ENCODE measurements at places on chromosomes 6 and 20. TPM values are rescaled to one million over a fixed set of nuclear protein-coding genes. Genes with fewer than 3 reads are reported as not detected.

Gene SLC35D3
- not detected for total RNA-seq

DNA sequence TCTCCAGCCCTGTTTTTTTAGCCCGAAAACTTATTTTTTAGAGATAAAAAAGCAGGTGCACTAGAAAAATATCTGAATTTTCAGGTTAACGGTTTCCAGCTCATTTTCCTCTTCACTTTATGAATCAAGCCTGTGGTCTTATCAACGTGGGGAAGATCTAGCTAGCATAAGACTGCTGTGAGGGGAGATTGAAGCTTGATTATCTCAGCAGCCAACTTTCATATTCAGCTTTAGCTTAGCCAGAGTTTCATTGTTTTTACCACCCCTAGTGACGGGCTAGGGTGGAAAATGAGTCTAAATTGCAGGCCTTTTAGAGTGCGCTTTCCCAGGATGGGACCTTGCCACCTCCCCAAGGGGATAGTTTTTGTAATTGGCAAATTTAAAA lies 11.9 kb upstream of the RBM38 start:
- no peak overlapping the region for H3K4me3 ChIP-seq
- no peaks in the 10 kb centered on the region for H3K27me3 ChIP-seq
- H3K4me1 ChIP-seq: peaks cover 28% of the 10 kb centered on the region
- no peak overlapping the region for H3K27ac ChIP-seq
- no peak for DNase-seq

Gene RPP40
- total RNA-seq: 2.8 TPM

DNA sequence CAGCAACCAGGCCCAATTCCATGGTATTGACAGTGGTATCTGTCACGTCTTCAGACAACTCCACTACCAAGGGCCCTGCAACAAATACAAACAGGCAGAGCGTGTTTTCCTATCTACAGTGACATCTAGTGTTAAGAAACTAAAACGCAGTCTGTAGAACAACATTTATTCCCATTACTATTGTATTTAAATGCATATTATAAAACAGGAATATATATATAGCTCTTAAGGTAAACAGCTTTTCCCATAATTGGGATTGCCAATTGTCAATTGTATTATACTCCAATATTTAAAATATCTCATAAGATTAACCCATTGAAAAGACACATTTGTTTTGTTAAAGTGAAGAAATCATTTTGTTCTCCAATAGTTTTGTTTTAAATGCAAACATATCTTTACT lies 97.2 kb downstream of the KIF16B start:
- no peaks in the 10 kb centered on the region for H3K36me3 ChIP-seq
- DNase-seq: no peak
- H3K4me1 ChIP-seq: no peaks in the 10 kb centered on the region
- H3K27me3 ChIP-seq: no peaks in the 10 kb centered on the region

Gene TBP
- total RNA-seq: 12.4 TPM

- no peaks in the 10 kb centered on the region for H3K4me1 ChIP-seq
- H3K27me3 ChIP-seq: no peaks in the 10 kb centered on the region
- H3K4me3 ChIP-seq: no peak overlapping the region
- DNase-seq: no peak
- no peak overlapping the region for H3K27ac ChIP-seq
- no peaks in the 10 kb centered on the region for H3K36me3 ChIP-seq
Observed at GRCh38 chr6:123323452-123324329, 313.1 kb downstream of the TRDN start.

Gene EPB41L2
- total RNA-seq: 13.8 TPM

Gene MCHR2
- total RNA-seq: not detected

Gene NOTCH4
- total RNA-seq: 1.7 TPM

DNA sequence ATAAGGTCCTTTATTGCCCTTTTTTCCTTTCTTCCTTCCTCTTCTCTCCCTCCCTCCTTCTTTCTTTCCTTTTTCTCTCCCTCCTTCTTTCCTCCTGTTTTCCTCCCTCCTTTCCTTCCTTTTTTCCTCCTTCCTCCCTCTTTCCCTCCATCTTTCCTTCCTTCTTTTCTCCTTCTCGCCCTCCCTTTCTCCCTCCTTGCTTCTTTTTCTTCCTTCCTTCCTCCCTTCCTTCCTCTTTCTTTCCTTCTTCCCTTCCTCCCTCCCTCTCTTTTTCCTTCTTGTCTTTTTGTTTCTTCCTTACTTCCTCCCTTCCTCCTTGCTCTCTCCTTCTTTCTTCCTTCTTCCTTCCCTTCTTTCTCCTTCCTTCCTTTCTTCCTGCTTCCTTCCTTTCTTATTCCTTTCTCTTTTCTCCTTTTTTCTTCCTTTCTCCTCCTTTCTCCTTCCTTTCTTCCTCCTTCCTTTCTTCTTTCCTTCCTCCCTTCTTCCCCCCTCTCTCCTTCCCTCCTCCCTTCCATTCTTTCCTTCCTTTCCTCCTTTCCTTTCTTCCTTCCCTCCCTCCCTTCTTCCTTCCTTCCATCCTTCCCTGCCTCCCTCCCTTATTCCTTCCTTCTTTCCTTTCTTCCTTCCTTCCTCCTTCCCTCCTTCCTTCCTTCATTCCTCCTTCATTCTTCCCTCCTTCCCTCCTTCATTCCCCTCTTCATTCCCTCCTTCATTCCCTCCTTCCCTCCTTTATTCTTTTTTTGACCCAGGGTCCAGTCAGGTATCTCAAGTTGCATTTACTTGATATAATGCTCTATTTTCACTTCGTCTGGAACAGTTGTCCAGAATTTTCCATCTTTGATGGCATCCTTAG lies 11.7 kb upstream of the PHIP start:
- H3K27me3 ChIP-seq: no peaks in the 10 kb centered on the region
- DNase-seq: no peak

DNA sequence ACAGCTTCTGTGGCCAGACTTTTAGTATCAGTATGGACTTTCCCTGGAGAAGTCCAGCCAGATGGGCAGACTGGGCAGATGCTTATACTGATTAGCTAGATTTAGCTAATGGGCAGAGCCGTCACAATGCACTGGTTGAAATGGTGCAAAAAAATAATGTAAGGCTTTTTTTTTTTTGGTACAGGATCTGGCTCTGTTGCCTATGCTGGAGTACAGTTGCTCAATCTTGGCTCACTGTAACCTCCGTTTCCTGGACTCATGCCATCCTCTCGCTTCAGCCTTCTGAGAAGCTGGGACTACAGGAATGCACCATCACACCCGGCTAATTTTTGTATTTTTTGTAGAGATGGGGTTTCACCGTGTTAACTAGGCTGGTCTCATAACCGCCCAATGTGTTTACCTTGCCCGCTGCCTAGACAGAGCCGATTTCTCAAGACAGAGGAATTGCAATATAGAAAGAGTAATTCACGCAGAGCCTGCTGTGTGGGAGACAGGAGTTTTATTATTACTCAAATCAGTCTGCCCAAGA lies 16.4 kb upstream of the KIFC1 start:
- DNase-seq: no peak
- no peaks in the 10 kb centered on the region for H3K36me3 ChIP-seq
- no peak overlapping the region for H3K4me3 ChIP-seq
- peak overlapping the region; percentile 27 for H3K27ac ChIP-seq
- H3K4me1 ChIP-seq: no peaks in the 10 kb centered on the region

DNA sequence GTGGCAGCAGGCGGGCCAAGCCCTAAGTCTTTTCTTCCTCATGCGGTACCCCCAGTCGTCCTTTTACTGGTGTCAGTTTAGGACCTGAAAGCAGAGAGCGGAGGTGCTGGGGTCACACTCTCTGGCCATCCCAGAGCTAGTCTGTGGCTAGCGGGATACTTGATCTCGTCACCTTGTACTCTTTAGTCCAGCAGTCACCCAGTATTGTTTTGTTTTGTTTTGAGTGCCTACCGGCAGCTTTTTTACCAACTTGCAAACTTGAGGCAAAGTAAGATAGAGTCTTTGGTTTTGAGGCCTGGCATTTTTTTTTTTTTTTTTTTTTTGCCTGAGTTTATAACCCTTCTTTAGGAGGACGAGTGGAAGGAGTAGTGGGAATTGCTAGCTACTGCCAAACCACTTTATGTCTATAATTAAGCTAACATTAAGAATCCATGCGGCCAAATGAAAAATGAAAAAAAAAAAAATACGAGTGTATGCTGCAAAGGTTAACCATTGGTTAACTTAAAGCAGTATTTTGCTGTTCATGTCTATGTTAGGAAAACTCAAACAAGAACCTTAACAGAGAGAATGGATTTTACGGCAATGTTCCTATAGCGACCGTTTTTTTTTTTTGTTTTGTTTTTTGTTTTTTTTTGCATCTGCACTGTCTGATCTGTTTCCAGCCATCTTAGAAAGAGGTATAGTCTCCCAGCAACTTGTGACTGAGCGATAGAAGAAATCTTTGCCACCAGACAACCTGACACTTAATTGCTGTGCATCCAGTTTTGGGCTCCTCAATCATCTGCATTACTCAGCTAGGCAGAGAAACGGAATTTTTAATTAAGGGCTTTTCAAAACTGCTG lies 56.9 kb downstream of the FAM217A start:
- H3K36me3 ChIP-seq: no peaks in the 10 kb centered on the region
- peaks cover 42% of the 10 kb centered on the region for H3K4me1 ChIP-seq
- peak overlapping the region; percentile 98 for H3K27ac ChIP-seq
- DNase-seq: no peak
- no peaks in the 10 kb centered on the region for H3K27me3 ChIP-seq
- H3K4me3 ChIP-seq: peak overlapping the region; percentile 65

Data from T-cell (primary cell).